ENCODE measurements at places on chromosomes 6 and 20.

- no peak for DNase-seq
Observed at GRCh38 chr6:132005178-132005577, 54.0 kb upstream of the CCN2 start.

DNA sequence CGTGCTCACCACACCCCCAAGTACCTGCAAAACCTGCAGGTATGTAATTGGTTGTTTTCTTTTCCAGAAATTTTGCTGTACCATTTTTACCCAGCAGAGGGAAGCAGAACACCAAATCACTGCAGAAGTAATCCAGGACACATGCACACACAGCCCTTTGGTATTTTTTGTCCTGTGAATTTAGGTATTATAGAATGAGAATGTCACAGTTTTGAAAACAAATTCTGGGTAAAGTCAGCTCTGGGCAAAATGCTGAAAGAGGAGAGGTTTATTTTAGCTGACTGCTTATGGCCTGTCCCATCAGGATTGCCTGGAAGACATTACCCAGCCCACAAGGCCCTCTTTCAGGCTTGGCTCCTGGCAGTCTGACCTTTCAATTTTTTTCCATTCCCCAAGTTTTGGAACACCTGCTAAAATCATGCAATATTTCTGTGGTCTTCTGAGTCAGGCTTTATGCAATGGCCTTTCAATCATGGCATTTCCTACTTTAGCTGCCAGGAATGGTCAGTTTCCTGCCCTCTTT is 3.5 kb upstream of the EFHC1 start:
- DNase-seq, result peak; percentile 64

DNA sequence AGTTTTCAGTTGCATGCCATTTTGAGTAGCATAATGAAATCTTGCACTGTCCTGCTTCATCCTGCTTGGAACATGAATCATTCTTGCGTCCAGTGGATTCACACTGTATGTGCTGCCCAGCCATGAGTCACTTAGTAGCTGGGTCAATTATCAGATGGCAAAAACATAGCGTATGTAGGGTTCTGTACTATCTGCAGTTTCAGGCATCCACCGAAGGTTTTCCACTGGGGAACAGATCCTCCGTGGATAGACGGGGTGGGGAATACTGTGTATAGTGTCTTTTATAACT is 61.4 kb downstream of the IL22RA2 start:
- no peak for DNase-seq

DNA sequence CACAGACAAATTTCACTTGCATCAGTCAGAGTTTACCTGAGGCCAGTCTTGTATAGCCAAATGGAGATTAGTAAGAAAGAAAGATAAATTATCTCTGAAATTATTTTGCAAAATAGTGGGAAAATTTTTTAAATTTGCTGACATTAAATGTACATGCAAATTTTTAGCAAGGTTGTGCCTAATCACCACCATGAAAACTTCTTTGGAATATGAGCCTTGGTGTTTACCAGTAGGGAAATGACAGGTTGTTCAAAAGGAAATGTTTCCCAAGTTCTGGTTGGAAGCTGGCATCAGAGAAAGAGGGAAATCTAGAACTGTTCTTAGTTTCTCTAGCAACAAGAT is 34.4 kb upstream of the LOC128125822 start:
- no peak for DNase-seq

GRCh38 chr6:56314683-56315523 is 67.5 kb upstream of the COL21A1 start:
- peak; percentile 44 for DNase-seq

GRCh38 chr20:63703471-63703975 is 4.3 kb downstream of the ARFRP1 start:
- no peak for DNase-seq

GRCh38 chr6:89974834-89975233 is 80.6 kb downstream of the GJA10 start:
- no peak for DNase-seq

GRCh38 chr6:49530141-49530776 is 20.2 kb upstream of the C6orf141 start:
- DNase-seq, result no peak

- no peak for DNase-seq
Observed at GRCh38 chr6:33927112-33927511, 123.3 kb upstream of the MLN start.

DNA sequence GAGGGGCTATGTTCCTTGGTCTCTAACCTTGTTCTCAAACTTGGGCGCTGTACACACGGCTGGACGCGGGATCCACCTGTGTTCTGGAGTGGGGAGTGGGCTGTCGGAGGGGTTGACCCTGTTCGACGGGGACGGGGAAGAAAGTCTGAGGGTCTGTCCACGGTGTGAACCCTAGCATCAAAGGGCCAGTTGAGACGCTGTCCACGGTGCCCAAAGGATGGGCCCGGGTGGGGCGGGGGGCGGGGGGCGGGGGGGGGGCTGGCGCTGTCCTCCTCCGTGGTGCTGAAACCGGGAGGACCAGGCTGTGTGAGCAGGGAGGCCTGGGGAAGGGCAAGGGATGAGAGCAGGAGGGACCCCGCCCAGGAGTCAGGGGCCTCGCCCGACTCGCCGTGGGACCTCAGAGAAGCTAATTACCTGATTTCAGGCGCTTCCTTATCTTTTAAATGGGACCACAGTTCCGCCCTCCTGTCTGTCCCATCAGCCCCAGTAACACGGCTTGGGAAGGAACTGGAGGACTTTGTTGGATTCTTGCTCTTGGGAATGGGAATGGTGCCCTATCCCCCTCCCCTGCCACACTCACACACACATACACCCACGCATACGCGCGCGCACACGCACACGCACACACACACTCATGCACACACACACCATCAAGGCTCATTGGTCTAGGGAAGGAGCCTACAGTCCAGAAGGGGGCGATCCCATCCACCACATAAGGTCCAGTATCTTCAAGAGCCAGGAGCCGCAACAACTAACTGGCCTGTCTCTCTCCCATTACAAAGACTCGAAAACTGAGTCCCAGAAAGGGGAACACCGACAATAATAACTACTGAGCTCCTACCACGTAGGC is 1.0 kb upstream of the VSTM2L start:
- DNase-seq, result peak; percentile 40

DNA sequence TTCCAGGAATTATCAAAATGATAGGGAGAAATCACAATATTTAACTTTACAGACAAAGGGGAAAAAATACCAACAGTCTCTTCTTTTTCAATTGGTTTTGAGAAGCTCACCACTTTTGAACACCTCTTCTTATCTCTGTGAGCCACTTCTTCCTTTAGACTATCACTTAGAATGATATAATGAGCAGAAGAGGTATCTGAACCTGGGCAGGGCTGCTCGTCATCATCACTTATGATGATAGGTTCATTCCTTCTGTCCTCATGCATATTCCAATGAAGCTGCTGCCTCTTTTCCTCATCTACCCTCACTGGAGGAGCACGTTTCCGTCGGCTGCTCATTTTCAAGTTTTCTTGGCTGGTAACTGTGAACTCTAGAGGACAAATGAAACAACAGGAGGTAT is 9.2 kb downstream of the SHPRH start:
- no peak for DNase-seq

GRCh38 chr6:89204096-89204495 is 13.1 kb downstream of the GABRR1 start:
- DNase-seq, result no peak

DNA sequence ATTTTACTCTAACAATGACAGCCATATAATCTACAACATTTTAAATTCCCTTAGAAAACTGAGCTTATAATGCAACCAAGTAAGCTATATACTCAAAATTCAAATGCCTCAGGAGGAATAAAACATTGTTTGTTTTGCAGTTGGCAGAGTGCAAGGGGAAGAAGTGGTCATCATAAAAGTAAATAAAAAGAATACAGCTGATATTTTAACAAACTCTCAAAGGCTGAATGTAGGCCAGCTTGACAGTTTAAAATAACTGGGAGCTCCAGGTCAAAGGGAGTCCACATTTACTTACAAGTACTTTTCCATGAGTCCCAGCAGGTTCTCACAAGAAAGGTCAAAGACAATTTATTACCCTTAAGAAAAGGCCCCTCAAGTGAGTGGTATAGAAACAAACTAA is 589.8 kb downstream of the BCKDHB start:
- no peak for DNase-seq

DNA sequence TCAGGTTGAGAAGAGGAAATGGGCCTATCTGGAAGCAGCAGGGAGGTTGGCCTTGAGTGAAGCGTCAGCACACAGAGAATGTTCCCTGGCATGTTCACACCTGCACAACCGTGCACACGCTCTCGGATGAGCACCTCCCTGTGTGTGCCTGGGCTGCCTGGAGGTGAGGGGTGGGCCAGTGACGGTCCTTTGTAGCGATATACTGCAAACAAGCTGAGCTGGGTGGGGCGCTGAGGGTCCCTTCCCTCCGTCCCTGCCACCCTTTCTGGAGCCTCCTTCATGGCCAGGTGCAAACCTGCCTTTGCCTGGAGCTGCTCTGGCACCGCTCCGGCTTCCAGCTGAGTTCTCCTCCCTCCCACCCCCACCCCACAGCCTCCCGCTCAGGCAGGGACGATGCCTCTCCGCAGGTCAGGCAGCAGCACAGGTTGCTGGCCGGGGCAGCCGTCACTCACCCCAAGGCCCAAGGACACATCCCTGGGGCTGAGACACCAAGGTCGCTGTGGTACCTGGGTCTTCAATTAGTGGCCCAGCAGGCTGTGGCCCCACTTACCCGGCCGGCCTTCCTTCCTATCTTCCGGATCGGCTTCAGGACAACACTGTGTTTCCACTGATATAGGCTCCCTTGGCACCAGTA is 111.6 kb downstream of the ERMARD start:
- no peak for DNase-seq

DNA sequence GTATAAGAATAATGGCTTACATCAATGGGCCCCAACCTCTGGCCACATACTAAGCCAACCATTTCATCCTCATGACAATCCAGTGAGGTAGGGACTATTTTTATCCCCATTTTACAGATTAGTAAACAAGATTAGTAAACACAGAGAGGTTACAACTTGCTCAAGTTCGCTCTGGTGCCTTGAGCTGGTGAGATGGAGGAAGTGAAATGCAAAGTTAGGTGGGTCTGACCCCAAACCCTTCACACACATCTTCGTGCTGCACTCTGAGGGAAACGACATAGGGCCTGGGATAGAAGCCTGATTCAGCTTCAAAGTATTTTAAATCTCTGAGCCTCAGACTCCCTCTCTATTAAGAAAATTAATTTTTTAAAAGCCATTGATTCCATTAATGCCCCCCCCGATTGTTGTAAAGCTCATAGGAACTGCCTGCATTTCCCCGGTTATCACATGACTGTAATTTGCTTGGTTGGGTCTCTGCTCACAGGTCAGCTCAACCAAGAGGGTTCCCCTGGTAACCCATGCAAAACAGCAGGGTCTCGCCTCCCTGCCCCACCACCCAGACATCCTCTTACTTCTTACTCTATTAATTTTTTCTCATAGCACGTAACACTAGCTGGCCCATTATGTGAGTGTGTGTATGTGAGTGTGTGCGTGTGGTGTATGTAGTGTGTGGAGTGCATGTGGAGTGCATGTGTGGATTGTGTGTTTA is 221.2 kb downstream of the MAFB start:
- DNase-seq, result no peak

- no peak for DNase-seq
Observed at GRCh38 chr20:63554361-63555278, 661 bp downstream of the FNDC11 start.

DNA sequence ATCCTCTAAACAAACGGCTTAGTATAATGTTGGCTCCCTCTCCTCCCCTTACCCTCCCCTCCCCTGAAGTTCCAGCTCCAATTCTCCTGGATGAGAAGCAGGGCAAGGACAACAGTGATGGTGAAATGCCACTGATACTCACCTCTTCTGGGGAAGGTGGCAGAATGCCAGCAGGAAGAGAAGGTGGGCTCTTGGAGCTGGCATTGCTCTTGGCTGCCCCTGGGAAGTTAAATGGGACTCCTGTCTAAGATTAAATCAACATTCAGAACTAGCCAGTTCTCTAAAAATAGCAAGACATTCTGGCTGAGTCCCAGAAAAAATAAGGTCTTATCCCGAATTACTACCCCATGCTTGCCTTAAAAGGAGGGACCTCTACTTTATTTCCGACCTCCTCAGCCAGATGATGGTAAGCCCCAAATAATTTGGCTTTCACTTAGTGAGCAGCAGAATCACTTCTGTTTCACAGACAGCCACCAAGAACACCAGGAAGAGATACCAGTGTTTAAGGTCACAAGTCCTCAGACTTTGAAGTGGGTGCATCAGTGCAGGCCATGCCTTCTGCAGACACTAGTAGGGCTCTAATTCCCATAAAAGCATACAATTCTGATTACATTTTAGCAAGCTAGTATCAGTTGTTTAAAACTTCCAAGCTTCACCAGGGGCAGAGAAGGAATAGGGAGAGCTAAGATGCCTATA is 46.0 kb upstream of the IL17A start:
- DNase-seq, result no peak

GRCh38 chr20:51581571-51581970 is 39.1 kb upstream of the NFATC2 start:
- no peak for DNase-seq

- DNase-seq, result peak; percentile 98
Observed at GRCh38 chr6:4941782-4942672, 61.8 kb downstream of the RPP40 start.

DNA sequence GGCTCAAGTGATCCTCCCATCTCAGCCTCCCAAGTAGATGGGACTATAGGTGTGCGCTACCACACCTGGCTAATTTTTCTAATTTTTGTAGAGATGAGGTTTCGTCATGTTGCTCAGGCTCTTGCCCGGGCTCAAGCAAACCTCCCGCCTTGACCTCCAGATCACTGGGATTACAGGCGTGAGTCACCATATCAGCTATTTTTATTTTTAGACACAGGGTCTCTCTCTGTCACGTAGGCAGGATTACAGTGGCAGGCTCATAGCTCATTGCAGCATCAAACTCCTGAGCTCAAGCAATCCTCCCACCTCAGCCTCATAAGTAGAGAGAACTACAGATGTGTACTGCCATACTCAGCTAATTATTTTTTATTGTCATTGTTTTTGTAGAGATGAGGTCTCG is 41.7 kb downstream of the SLC23A2 start:
- DNase-seq, result no peak

DNA sequence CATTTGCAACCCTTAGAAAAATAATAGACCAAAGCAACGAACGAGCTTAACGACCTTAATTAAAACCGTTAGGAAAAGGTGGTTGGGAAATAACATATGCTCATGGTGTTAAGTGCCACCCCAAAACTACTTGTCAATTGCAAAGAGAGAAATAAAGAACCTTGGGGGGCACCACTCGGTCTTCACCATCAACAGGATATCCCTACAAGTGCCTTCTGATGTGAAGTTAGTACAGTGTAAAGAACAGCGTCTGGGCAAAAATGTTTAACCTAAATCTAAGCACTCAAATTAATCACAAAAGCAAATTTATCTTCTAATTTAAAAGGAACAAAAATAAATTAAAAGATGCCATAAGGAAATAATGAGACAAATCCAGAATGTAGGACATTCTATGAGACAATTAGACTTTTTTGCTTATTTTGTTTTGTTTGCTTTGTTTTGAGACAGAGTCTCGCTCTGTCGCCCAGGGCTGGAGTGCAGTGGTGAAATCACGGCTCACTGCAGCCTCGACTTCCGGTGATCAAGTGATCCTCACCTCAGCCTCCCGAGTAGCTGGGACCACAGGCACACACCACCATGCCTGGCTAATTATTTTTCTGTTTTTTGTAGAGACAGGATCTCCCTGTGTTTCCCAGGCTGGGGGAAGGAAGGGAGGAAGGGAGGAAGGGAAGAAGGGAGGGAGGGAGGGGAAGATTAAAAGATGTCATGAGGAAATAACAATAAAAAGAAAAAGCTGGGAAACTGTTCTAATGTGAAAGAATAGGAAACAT is 41.3 kb upstream of the BTN3A2 start:
- no peak for DNase-seq

GRCh38 chr6:28446818-28447511 is 3.7 kb upstream of the ZSCAN23 start:
- no peak for DNase-seq

Measured in fibroblast of skin of right quadriceps (primary cell).